M059J (cell line): ENCODE measurements at places on chromosomes 13 and 19. TPM values are rescaled to one million over a fixed set of nuclear protein-coding genes. Genes with fewer than 3 reads are reported as not detected.

DNA sequence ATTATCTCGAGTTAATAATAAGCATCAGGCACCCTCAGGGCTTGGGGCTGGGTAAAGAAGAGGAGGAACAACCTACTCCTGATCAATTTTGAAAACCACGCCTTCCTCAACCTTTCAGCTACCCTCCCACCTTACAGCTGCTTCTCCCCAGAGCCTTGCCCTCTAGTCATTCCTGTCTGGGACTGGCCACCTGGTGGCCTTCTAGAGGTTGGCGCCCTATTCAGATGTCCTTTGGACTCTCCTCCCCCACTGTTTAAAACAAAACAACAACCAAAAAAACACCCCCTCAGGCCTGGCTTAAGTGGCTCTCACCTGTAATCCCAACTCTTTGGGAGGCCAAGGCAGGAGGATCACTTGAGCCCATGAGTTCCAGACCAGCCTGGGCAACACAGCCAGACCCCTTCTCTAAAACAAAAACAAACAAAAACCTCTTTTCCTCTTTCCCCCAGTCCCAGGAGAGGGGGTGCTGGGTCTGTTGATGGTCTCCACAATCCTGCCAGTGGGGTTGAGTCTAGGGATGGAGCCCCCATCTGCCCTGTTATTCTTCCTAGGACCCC lies 62.3 kb downstream of the CCDC70 start:
- DNase-seq, result peak; percentile 9

- DNase-seq, result no peak
Observed at GRCh38 chr19:39735688-39736087, 2.1 kb downstream of the CLC start.

GRCh38 chr19:11364935-11365334 lies 9.5 kb upstream of the SWSAP1 start:
- DNase-seq, result no peak

- DNase-seq, result no peak
Observed at GRCh38 chr13:48985756-48986155, 10.0 kb downstream of the FNDC3A start.

SGCG gene
- not detected in 2 replicates for total RNA-seq

TNNI3 gene
- total RNA-seq, result 0.42 TPM in 1 of 2 replicates, not detected in the other

- no peak for DNase-seq
Observed at GRCh38 chr13:39336207-39336606, 266.8 kb downstream of the LHFPL6 start.

DNA sequence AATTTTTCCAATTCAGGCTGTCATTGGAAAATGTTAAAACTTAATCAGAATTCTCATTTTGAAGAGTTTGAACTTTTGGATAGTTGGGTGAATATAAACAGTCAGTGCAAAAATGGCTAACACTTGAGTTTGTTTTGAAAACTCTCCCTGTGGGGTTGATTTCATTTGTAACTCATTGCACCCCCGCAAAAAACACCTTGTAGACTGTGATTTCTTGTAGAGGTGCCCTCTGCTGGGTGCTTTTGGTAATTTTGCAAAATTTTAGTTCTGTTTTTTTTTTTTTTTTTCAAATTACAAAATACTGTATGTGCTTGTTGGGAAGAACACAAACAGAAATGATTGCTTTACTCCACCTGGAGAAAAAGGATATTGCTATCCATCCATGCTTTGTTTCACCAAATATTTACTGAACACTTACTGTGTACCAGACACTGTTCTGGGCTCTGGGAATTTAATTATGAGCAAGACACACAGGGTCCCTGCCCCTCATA lies 28.2 kb upstream of the GPI start:
- DNase-seq, result peak; percentile 42

SERPINE3 gene
- total RNA-seq, result not detected in 2 replicates

DENND1C gene
- not detected in 2 replicates for total RNA-seq

KLK2 gene
- not detected in 2 replicates for total RNA-seq

CEACAM4 gene
- not detected in 2 replicates for total RNA-seq

PEAK3 gene
- total RNA-seq, result not detected in 2 replicates
